Coronary artery (tissue), 2 donors: ENCODE measurements at places on chromosomes 2 and 18.

DNA sequence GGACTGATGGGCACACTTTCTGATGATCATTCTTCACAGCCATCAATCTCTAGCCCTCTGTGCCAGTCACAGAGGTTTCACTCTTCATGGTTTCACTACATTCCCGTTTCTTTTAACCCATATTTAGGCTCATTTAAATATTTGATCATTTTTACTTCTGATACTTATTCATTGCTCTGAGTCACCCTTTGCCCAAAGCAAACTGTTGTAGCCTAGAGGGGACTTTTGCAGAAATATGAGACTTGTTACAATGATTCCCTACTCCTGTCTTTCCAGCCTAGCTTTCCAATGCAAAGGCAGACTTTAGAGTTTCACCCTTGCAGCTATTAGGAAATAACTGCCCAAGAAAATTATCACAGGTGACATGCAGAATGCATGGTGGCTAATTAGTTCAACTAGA, 444.2 kb downstream of the PTPRM start:
- no peak for DNase-seq

DNA sequence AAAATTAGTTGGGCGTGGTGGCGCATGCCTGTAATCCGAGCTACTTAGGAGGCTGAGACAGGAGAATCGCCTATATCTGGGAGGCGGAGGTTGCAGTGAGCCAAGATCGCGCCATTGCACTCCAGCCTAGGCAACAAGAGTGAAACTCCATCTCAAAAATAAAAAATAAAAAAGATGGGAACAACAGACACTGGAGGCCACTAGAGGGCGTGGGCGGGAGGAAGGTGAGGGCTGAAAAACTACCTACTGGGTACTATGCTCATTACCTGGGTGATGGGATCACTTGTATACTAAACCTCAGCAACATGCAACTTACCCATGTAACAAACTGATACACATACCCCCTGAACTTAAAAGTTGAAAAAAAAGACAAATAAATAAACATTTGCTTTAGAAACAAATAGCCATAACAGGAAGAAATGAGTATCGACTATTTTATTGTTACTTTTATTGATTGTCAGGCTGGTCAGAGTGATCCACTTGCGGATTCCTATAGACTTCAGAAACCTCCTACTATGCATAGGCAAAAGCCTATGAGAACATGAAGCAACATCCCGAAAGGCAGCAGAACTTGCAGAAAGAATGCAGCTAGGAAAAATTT, 61.0 kb downstream of the TMEM163 start:
- no peak for DNase-seq

GRCh38 chr2:151306621-151307020, 17.2 kb upstream of the NMI start:
- no peak for DNase-seq

DNA sequence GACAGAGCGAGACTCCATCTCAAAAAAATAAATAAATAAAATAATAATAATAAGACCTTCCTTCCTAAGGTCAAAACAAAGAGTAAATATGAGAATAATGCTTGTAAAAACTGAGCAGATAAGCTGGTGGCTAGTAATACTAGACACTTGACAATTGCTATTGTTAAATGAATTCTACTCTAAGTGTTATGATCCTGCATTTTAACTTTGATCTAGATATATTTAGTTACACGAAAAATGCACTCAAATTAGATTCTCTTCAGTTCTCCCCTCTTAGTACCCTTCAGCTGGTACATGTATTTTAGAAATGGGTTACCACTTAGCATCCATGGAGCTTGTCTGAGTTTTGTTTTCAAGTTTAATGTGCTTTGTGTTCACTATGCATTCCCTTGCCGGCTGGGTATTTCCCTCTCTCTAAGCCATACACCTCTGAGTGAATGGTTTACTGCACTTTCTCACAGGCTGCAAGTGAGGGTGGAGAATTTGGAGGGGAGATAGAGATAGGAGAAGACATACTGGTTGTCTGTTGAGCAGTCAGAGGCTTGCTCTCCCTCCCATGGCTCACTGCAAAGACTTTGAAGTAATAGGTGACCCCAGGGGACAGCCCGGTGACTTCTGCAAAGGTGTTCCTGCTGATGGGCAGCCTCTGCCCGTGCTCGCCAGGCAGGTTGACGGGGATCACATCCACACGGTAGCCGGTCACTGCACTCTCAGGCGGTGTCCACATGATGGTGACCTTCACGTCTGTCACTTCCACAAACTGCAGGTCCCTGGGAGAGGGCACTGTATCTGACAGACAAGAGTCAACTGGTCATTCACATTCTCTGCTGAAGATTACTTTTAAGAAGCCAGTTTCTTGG, 29.9 kb downstream of the FN1 start:
- DNase-seq = no peak

DNA sequence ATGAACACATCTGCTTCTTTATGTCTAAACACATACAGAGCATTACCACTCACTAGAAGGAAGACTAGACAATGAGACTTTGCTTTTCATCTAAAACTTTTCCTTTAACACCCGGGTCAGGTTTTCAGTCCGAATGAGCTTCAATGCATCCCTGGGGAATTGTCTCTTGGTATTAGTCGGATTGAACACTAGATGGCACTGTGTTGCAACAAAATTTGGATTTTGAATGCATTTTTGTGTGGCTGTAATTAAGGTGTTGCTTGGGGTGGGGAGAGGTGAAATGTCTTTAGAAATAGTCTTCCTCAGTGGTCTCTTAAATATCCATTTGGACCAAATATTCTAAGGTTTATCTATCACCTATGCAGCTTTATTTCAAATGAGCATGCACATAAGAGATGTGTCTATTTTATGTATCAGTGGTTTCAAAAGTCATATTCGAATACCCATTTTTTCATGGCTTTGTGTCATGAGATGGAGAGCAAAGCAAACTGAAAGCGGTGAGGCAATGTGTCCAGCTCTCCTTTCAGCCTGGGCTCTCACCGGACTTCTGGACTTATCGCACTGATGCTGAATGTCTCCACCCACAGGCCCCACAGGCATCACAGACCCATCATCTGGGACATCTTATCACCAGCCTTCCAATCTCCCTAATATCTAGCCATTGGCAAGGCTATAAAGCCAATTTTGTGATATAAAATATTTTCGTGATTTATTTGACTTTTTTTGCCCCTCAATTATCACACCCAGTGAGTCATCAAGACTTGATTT, 510.3 kb downstream of the RNF144A start:
- DNase-seq = no peak

- DNase-seq = peak; percentile 83
Measured at GRCh38 chr2:218282173-218282991, 9.9 kb downstream of the TMBIM1 start.

DNA sequence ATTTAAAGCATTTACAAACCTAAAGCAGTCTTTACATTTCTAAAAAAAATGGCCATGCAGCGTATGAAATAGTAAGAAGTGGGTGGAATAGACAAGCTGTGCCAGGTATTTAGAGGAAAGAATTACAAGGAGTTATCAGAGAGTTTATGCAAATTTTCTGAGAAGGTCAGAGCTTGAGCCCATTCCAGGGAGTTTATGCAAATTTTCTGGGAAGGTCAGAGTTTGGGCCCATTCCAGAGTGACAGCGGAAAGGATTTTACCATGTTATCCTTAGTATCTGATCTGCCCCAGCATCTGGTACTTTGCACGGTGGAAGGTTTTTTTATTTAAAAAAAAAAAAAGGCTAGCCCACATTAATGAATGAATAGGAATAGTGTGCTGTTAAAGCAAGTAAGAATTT, 1.4 kb upstream of the DOK6 start:
- no peak for DNase-seq

GRCh38 chr2:12596771-12597170, 120.0 kb upstream of the TRIB2 start:
- DNase-seq = no peak

DNA sequence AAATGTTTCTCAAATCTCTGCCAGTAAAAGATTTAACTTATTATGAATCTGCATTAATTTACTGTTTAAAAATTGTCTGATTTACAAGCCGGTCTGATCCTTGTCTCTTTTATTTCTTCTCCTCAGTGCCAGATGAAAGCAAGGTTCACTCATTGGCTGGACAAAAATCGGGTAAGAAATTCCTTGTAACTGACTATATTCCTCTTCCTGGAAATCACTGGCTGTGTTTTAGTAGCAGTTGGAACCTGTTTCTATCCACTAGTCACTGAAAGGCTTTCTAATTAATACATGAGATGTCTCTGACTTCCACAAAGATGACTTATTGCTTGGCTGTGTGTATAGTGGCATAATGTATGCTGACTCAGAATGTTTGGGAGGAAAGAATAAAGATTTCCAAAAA, 436.6 kb upstream of the NRP2 start:
- DNase-seq = no peak

DNA sequence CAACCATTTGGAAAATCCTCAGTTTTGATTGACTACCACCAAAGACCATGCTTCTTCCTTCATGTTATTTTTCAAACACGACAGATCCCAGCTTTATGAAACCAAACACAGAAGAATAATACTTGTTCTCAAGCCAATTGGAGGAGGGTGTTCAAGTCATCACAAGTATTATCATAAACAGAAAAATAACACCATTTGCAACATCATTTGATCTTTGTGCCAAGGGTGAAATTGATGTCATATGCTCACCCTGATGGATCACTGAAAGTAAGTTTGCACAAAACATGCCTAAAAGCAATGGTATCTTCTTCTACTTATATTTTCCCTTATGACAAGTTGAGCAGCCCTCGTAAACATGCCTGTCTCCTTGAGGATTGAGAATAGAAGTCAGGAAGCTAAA, 448.0 kb upstream of the ZEB2 start:
- DNase-seq = no peak

DNA sequence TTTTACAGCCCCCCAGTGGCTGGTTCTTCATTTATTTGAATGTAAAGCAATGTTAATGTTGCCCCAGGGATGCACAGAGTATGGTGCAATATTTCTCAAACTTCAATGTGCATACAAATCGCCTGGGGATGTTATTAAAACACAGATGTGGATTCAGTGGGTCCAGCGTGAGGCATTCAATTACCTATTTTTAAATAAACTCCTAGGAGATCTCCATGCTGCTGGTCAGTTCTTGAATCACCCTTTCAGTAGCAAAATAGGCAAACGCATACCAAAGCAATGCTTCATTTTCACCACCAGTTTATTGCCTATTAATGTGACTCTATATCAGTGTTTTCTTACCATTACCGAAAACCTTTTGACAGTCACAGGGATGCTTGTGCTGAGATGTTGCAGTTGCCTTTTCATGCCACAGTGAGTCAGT, 530.7 kb downstream of the CBLN2 start:
- no peak for DNase-seq

DNA sequence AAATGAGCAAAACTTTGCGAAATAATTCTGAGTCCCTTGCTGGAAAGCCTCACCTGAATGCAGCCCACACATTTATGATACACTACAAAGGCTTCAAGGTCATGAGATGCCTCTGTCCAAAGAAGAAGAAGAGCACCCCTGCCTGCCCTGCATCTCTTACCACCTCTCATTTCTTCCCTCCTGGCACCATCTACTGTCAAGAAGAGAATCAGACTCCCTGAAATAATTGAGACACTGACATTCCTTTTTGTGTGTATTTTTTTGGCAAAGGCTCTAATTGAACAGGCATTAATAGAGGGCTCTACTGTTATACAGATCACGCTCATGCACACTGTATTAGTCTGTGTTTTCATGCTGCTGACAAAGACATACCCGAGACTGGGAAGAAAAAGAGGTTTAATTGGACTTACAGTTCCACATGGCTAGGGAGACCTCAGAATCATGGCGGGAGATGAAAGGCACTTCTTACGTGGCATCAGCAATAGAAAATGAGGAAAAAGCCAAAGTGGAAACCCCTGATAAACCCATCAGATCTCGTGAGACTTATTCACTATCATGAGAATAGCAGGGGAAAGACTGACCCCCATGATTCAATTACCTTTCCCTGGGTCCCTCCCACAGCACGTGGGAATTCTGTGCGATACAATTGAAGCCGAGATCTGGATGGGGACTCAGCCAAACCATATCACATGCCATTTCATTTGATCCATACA, 176.3 kb downstream of the ALPK2 start:
- DNase-seq = no peak

DNA sequence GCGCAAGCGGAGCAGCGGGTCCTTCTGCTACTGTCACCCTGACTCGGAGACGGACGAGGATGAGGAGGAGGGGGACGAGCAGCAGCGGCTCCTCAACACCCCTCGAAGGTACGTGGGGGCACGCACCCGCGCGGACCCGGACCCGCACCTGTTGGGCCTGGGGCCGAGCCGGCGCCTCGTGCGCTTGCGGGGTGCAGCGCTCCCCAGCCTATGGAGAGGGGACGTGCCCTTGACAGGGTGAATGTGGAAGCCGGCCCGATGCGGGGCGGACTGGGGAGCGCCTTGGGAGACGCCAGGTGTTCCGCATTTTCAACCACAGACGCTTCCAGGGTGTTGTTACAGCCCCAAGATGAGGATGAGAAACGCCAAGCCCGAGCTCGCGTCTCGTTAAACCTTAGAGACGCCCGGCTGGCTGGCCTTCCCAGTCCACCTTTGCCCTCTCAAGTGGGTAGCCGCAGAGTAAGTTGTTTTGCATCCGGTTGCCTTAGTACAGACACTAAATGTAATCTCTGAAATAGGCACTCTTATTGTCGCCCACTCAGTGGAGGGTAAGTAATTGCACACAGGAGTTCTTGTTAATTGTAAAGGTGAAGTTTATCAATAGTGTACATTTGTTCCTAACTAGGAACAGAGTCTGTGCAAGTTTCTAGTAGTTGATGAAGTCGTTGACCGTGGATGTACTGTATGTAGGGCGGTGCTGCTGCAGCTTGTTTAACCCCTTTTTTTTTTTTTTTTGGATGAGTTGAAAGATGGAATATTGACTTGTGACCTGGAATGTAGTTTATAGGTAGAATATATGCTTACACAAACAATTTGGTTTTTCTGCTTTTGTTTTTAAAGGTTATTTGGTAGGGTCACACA, 815 bp downstream of the GMCL1 start:
- DNase-seq = no peak

GRCh38 chr2:45856391-45857274, 205.2 kb downstream of the PRKCE start:
- no peak for DNase-seq

GRCh38 chr18:72391951-72392350, 152.2 kb downstream of the CBLN2 start:
- DNase-seq = no peak

GRCh38 chr2:164066095-164066494, 330.3 kb upstream of the FIGN start:
- no peak for DNase-seq
